ENCODE measurements at places on chromosomes 6 and 20.

GRCh38 chr6:30875244-30876038 lies 8.9 kb upstream of the DDR1 start:
- DNase-seq: no peak

- peak; percentile 69 for DNase-seq
These were observed 189.1 kb upstream of the SUPT3H start for GRCh38 chr6:45566882-45567281.

GRCh38 chr6:77446249-77446648 lies 17.0 kb downstream of the HTR1B start:
- DNase-seq: no peak

DNA sequence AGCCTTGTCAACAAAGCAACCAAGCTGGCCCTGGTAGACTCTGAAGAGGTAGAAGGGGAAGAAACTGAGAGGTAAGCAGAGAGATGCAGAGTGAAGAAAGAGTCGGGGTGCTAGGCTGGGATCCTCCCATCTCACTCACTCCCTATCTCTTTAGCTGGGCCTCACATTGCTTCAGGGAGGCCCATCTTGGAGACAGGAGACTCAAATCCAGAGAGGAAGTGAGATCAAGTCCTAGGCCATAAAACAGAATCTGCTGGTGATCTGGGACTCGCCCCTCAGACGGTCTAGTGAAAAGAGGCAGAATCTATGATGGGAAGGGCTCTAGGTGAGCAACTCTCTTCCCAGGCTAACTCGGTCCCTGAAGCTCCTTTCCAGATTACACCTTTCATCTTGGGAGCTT lies 659 bp upstream of the GUCA1B start:
- no peak for DNase-seq

GRCh38 chr6:97198046-97198565 lies 84.9 kb downstream of the MMS22L start:
- no peak for DNase-seq

DNA sequence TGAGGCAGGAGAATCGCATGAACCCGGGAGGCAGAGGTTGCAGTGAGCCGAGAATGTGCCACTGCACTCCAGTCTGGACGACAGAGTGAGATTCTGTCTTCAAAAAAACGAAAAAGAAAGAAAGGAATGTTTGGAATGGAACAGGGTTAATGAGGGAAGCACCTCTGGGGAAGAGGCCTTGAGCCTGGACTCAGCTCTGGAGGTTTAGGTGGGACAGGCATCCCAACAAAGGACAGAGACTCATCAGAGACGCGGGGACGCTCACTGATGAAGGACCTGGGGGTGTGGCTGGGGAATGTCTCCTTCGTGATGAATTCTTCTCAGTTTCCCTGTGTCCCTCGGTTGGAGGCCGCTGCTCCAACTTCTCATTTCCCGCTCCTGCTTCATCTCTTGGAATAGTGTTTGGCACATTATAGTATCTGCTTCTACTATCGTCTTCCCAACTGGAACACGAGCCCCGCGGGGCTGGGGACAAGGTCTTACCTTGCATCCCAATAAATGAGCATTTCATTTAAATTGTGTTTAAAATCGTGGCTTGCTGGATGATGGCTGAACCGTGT lies 27.6 kb downstream of the KIF25 start:
- DNase-seq: no peak

DNA sequence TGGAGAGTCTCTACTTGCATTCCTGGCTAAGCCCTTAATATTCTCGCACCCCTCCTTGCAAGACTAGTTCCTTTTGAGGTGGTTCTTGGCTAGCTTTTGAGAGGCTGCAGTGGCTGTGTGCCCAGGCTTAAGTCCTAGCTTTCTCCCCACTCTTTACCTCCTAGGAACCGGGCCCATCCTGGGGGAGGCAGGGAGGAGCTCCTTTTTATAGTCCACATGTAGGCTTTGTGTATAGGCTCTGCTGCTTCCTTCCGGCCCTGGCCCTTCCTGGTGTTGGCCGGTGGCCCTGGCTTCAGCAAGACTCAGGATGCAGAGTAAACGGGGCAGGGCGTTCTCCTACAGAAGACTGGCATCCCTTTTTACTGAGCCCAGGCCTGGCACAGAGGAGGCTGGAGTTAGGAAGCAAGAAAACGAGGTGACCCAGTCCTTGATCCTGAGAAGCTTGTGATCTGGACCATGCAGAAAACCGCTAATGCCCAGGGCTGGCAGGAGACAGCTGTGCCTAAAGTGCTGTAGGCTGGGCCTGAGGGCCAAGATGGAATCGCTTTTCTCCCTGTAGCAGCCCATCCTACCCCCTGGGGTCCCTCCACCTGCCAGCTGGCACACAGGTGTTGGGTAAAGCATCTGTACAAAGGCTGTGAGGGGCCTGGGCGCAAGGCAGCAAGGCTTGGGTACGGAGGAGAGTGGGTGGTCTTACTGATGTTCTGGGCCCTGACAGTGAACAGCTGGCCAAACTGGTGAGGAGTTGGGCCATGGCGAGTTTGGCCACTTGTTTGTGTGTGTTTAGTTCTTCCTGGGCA lies 8.7 kb downstream of the PLCG1 start:
- DNase-seq: no peak

GRCh38 chr20:11861479-11861878 lies 56.2 kb upstream of the BTBD3 start:
- DNase-seq: no peak

- no peak for DNase-seq
These were observed 45.0 kb downstream of the EDN1 start for GRCh38 chr6:12335131-12335527.

DNA sequence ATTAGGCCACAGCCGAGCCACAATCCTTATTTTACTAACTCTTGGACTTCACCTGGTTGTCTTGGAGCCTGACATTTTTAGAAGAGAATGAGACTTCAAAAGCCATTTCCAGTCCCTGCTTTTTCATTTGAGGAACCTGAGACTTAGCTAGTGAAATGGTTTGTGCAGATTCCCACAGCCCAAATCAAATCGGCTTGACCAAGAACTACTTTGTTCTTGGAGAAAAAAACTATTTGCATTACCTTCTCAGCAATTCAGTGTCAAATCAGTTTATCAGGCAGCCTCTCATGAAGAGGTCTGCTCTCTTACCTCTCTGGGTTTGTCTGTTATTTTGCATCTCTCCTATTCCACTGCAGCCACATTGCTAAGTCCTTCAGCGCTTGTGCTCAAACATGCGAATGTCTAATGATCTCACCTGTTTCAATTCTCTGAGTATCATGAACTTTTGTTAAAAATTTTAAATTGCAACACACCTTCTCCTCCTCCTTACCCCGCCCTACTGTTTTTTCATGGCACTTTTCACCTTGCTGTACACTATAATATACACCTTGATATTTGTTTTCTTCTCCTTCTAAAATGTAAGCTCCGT lies 573 bp upstream of the IFNGR1 start:
- DNase-seq: no peak

DNA sequence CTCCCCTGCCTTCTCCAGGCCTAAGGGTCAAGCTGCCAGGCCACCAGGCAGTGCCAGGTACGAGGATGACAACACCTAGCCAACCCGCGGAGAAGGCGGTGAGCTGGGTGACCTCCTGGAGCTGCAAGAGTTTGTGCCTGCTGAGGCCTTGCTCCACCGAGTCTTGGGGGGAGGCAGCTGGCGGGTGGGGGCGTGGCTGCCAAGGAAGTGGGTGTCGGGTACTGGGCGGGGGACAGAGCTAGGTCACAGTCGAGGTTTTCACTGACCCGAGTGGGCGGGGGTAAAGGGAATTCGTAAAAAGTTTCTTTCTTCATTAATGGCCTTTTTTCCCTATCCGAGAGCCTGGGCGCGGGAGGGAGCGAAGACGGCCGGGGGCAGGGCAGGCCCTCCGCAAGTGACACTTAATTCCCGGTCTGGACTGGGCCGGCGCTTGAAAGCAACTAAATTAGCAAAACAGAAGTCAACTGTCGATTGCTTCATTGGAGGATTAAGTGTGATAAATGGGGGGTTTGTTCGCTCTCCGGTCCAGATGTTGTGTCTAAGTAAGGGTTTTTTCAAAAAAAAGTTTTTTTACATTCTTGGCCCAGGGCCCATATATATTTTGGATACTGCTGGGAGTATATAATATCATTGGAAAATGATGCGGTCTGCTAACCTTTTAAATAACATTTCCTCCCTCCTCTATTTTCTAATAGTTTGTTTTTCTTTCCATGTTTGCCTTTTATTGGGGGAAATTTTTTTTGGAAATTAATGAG lies 43.1 kb upstream of the FOXP4 start:
- peak; percentile 24 for DNase-seq

DNA sequence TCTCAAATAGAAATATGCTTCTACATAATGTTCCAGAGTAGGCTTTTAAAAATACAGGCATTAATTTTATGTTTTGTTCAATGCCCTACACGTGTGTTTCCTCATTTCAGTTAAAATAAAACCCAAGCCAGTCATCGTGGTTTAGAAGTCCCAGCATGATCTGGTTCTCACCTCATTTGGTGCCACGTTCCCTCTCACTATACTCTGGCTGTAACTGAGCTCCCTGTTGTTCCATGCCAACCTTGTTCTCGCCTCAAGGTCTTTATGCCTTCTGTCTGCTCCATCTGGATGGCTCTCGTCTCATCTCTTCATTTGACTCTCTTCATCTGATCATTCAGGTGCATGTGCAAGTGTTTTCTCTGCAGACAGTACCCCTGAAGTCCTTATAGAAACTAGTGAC lies 32.6 kb downstream of the HDGFL1 start:
- no peak for DNase-seq

DNA sequence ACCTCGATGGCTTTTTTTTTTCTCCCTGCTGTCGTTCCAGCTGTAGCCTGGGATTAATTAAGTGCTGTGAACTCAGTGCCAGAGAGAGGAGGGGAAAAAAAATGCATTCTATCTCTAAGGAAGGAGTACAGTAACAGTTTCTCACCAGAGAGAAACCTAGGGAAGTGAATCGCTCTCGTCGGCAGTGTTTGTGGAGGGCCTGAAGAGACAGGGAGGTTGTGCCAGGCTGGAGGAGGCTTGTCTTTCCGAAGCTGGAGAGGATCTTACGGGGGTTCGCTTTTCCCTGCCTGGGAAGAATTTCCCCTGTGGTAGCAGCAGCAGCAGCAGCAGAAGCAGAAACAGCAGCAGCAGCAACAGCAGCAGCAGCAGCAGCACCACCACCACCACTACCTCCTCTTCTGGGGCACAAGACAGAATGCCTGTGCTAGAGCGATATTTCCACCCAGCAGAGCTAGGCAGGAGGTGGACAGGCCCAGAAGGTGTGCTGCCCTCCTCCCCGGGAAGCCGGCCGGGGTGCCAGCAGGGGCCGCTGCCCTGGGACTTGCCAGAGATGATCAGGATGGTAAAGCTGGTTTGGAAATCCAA lies 186.5 kb downstream of the PDE7B start:
- DNase-seq: peak; percentile 76

DNA sequence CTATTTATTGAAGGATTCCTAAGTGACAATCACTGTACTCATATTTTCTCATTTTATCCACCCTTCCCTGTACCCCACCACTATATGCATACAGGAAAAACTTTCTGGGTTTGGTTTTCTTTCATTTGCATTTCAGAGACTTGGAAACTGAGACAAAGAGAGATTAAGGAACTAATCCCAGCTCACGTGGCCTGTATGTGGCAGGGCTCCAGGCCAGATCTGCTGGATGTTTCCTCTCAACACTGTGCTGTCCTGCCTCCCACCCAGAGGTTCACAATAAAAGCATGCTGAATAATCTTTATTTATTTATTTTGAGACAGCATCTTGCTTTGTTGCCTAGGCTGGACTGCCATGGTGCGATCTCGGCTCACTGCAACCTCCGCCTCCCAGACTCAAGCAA lies 50.2 kb downstream of the CEP162 start:
- DNase-seq: no peak

- peak; percentile 15 for DNase-seq
These were observed 205.6 kb upstream of the FLRT3 start for GRCh38 chr20:14543040-14543439.

- DNase-seq: peak; percentile 44
These were observed 72.3 kb upstream of the SSTR4 start for GRCh38 chr20:22962567-22963439.

- DNase-seq: no peak
These were observed 42.4 kb upstream of the MLN start for GRCh38 chr6:33846226-33846625.

GRCh38 chr20:38946836-38947235 lies 15.3 kb upstream of the DHX35 start:
- no peak for DNase-seq

- DNase-seq: no peak
These were observed 34.9 kb downstream of the BCL2L1 start for GRCh38 chr20:31687777-31688176.

GRCh38 chr6:91476000-91476399 lies 889.1 kb upstream of the MAP3K7 start:
- DNase-seq: peak; percentile 20

GRCh38 chr20:23308908-23309307 lies 41.7 kb upstream of the NXT1 start:
- DNase-seq: no peak

DNA sequence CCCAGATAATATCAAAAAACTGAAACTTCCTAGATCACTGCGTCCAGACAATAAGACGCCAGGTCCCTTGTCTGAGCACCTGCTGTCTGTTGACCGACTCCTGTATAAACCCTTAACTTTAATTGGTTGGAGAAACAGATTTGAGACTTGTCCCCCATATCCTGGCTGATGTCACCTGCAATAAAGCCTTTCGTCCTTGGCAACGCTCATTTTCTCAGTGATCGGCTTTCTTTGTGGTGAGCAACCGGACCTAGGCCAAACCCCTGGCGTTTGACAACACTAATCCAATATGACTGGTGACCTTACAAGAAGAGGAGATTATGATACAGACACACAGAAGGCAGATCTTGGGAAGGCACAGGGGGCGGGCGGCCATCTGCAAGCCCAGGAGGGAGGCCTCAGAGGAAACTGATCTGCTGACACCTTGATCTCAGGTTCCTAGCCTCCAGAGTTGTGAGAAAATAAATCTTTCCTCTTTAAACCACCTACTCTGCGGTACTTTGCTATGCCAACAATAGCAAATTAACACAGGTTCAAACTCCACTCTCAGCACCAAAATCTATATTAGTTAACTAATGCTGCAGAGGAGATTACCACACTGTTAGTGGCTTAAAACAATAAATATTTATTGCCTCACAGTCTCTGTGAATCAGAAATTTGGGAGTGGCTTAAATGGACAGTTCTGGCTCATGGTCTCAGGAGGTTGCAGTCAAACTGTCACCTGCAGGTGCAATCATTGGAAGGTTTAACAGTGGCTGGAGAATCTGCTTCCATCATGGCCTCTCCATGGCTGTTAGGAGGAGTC lies 178.7 kb downstream of the OTOR start:
- no peak for DNase-seq

GRCh38 chr6:87908978-87909811 lies 138.4 kb upstream of the SPACA1 start:
- peak; percentile 62 for DNase-seq

GRCh38 chr20:47133809-47134456 lies 222.6 kb downstream of the ZMYND8 start:
- DNase-seq: peak; percentile 84

DNA sequence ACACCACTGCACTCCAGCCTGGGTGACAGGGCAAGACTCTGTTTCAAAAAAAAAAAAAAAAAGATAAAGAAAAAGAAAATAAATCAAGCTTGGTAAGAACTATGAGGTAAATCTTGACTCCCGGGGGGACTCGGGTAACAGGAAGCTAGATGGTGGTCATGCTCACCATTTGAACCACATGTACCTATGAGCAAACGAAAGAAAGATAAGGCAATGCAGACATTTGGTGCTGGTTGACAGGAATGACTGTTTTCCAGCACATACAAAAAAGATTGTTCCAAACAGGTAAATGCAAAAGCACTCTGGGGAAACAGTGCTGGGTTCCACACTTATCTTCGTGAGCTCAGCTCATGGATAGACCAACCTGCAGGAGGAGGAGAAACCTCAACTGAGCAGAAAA lies 22.8 kb upstream of the PTPN1 start:
- DNase-seq: no peak

GRCh38 chr20:8414586-8415274 lies 282.7 kb downstream of the PLCB1 start:
- peak; percentile 54 for DNase-seq

Measured in fibroblast of skin of back (primary cell).